ENCODE measurements at places on chromosomes 7 and 10.

DNA sequence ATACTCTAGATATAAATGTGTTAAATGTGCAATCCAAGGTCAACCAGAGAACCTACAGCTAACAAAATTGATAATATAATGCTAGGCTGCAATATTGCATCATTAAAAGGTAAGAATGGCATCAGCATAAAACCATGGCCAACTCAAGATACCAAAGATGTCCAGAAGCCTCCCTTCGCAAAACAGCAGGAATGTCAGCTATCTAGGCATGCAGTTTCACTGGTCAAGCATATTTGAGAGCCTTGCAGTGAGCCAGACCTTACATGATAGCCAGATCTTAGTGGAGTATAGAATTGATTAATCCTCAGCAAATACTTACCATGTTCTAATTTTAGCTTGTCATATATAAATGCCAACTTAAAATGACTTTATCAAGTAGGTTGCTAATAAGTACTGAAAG is 138.8 kb downstream of the ZEB1 start:
- no peak for DNase-seq

- no peak for DNase-seq
Observed at GRCh38 chr10:70982443-70982842, 94.1 kb upstream of the PCBD1 start.

DNA sequence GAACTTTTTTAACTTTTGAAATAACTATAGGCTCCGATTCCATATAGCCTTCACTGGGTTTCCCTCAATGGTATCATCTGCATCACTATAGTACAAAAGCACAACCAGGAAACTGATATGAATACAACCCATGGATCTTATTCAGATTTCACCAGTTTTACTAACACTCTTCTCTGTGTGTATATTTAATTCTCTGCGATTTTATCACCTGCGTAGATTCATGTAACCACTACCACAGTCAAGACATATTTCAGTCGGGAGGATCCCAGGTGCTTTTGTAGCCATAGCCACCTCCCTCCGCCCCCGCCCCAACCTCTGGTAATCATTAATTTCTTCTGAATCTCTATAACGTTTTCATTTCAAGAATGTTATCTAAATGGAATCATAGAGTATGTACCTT is 82.8 kb upstream of the C7orf33 start:
- DNase-seq: no peak

- DNase-seq: no peak
Observed at GRCh38 chr10:26721561-26721960, 24.1 kb downstream of the PDSS1 start.

- DNase-seq: no peak
Observed at GRCh38 chr10:2124135-2124534, 386.8 kb upstream of the ADARB2 start.

DNA sequence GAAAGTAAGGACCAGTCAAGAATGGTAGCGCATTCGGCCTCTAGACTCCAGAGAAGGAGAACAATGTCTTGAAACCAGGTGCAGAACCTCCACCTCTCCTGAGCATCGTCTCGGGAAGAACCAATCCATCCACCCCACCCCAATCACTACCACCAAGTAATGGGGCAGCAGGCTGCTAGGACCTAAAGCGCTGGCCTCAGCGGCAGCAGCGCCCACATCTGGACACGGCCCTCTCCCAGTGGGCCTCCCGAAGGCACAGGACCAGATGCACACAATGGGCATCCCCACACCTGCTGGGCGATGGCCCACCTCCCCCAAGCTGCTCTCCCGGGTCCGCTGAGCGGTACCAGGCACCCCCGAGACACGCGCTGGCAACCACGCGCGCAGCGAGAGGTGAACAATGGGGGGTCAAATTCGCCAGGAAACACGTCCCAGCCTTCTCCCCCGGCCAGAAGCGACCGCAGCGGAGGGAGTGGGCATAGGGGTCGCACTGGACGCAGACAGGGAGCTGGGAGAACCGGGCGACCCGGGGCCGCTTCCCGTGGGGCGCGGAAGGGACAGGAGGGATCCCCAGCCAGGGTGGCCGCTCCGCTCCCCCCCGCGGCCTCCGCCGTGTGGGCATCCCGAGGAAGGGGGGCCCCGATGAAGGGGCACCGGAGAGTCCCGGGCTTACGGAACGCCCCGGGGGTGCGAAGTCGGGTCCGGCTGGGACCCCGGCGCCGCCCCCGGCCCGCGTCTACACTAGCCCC is 506 bp downstream of the CTTNBP2 start:
- no peak for DNase-seq

DNA sequence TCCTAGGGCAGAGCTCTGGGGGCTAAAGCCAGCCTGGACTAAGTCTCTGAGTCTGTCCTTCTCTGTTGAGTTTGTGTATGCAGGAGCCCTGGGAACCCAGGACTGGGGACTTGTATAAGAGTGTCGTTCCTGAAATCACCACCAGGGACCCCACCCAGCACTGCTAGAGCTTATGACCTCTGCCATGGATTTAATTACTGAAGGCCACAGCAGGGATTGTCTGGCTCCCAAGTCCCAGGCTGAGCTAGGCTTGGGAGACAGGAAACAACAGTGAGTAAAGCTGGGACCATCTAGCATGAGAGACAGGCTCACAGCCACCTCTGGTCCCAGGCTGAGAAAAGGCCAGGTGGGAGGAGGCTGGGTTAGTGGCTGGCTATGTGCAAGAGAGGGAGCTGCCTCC is 1.4 kb upstream of the TSPAN15 start:
- DNase-seq: no peak

DNA sequence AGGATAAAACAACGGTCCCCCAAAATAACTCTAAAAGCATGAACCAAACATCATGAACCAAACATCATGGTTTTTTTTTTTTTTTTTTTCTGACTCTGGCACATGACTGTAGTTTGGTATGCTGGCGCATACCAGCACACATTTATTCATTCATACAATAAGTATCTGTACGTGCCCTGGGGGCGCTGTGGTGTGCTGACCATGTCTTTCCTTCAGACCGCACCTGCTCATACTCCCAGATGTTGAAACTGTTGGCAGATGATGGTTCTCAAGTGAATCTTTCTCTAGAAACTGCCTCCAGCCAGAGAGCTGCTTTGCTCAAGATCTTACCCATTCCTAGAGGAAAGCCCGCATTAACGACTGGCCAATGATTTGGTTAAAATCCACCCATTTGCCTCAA is 114.7 kb upstream of the ANKRD30A start:
- no peak for DNase-seq
